ENCODE measurements at places on chromosomes 11 and 22.

GRCh38 chr11:129894278-129895125 lies 876 bp downstream of the NFRKB start:
- DNase-seq, result peak; percentile 34

DNA sequence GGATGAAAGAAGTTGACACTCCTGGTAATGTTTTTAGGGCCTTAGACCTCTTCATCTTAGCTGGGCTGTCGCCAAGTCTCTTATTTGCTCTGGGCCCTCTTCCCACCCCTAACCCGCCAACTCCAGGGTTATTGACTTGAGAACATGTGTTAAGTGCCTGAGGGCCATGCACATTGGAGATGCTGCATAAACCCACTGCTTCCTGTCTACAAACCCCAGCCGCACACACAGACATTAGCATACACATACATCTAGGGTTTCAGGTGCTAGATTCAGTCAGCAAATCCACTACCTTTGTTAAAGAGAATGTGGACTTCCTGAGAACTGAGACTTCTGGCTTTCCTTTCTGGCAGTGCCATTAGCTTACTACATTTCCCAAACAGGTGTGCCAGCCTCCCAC lies 817 bp downstream of the PANX3 start:
- no peak for DNase-seq

DNA sequence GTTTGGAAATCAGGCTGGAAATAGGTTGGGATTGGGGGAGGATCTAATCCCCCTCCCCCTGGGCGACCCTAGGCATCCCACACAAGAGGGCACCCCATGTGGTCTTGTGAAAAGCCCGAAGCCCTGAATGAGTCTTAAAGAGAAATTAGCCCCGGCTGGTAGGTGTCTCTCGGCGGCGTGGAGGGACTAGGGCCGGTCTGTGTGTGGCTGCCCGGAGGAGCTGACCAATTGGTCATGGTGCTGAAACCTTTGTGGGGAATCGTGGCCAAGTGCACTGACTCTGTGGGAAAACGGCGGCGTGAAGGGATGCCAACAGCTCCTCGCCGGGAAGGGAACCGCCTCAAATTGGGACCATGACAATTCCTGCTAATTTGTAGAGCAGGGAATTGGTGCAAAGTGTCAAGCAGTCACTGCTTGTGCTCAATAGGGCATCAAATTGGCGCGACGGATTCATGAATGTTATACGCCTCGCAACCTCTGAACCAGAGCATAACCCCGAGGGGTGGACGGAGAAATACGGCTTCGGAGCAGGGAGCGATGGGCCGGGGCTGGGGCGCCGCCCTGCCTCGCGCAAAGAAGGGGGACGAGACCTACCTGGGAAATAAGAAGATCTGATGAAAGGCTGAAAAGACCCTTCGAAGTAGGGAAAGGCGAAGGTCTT lies 1.5 kb downstream of the DBX1 start:
- no peak for DNase-seq

- DNase-seq, result no peak
These were observed 35.6 kb upstream of the EHF start for GRCh38 chr11:34585304-34585734.

GRCh38 chr11:111528557-111528956 lies 12.0 kb upstream of the LAYN start:
- peak; percentile 44 for DNase-seq

- DNase-seq, result no peak
These were observed 23.7 kb upstream of the MICAL3 start for GRCh38 chr22:18048041-18048440.

GRCh38 chr11:19988598-19988997 lies 171.7 kb downstream of the DBX1 start:
- no peak for DNase-seq

DNA sequence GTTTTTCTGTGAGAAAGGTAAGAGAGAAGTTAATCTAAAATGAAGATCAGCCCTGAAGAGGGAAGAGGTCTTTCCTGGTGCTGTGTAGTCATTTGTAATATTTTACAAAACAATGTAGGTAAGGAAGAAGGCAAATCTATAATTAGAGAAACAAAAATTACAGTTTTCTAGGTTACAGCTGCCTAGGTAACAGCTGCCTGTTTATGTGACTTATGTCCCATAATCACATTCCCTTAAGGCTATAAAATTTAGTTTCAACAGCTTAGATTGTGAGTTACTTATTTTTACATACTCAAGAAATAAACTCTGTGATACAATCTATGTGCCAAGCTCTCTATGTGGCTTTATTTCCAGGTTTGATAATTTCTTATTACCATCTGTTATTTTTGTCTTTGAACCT lies 19.8 kb downstream of the LUZP2 start:
- no peak for DNase-seq

DNA sequence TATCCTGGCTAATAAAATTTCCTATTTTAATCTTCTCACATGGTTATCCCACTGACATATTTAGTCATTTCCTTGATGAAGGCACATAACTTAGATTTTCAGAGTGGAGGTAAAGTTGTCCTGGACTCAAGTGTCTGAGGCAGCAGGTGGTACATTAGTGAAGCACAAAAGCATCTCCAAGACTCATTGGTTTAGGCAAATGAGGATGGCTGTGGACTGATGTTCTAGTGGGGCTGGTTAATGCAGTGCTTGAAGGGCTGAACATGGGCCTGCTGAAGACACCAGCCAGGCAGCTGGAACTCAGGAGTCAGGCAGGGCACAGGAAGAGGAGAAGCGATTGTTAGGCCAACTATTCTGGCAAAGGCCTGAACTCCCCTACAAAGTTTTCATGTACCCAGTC lies 76.3 kb upstream of the SESN3 start:
- no peak for DNase-seq

DNA sequence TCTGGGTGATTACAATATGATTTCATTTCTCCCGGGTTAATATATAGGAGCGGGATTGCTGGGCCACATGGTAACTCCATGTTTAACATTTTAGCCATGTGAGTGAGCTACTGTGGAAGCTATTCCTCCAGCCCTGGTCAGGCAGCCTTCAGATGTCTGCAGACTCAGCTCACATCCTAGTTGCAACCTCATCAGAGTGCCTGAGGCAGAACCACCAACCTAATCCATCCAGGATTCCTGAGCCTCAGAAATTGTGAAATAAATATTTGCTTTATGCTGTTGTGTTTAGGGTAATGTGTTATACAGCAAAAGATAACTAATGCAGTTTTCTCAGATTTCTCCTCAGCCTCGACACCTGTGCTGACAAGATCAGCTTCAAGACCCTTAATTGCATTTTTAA lies 676.8 kb downstream of the OPCML start:
- no peak for DNase-seq

- no peak for DNase-seq
These were observed 1025.2 kb downstream of the TBC1D22A start for GRCh38 chr22:47787501-47788227.

DNA sequence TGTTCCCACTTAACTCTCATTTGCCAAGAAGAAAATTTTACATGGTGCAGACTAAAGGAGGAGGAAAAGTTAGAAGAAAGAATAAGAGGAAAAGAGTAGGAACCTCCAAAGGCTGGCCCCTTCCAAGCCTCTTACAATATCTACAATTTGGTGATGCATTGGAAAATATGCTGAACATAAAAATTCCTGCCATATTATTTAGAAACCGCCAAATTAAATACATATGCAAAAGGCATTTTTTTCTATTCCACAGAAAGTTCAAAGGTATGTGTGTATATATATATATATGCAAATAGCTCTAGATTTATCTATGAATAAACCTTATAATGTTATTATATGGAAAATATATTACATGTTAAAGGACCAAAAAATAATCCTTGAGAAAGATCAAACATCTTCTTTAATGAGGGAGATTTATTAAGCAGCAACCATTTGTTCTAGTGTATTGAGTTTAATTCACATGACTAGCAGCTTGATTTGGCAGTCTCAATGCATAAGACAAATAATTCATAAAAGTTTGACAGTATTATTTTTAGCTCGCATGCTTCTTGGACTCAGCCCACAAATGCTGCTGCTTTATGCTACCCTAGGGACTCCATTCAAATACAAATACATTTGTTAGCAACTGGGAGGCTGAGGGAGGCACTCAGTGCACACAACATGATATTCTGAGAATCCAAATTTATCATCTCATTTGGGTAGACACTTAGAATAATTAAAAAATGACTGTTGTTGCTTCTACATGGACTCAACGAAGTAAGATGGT lies 184.9 kb downstream of the SBF2 start:
- DNase-seq, result no peak

DNA sequence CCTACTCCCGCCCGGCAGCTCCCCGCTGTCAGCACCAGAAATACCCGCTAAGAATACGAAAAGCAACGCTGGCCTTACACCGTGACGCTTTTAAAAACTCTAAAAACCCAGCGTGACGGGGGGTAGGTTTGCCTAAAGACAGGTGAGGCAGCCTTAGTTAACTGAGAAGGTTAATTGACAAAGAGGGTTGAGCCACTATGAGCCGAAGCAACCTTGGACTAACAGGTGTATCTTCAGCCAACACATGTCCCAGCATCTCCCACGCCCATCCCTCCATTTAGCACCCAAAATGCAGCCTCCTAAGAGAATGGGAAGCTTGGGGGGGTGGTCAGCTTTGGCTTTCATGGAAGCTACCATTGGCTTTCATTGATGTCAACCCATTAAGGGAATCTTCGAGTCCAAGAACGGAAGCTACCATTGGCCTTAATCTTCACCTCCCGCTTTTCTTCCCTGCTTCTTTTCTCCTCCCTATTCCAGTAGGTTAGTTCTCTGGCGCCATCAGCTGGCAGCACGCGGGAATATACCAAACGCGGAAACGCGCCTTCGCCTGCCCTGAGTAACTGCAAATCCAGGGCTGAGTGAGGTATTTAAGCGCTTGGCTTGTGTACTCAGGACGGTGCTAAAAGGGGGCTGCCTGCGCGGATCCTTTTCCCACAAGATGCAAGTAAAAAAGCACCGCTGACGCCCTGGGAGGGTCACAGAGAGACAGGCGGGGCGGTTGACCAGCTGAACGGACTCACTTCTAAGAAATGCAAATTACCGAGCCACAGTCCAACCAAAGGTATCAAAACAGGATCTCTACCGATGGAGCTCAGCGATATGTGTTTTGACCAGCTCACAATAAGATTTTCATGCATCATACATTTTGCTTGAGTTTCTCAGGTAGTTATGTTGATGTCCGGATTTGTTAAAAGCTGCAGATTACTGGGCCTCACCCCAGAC lies 38.5 kb upstream of the GLYATL1 start:
- DNase-seq, result no peak

GRCh38 chr11:67668192-67668551 lies 6.3 kb downstream of the ALDH3B2 start:
- no peak for DNase-seq

- no peak for DNase-seq
These were observed 5.1 kb downstream of the GDPD5 start for GRCh38 chr11:75520688-75521087.

DNA sequence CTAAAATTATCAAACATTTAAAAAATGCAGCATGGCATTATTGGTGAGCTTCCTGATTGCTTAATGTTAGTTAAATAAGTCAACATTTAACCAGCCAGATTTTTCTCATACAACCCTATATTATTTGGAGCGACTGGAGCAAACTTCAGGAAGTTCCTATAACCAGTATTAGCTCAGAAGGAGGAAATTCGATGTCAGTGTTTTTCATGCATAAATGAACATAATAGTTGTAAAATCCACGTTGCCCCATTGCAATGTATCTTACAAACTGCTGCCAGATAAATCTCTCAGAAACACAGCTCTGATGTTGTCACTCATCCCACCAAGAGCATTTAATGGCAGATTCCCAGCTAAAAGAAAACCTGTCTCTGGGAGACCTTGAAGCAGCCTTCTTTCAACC lies 278.5 kb downstream of the CASP12 start:
- DNase-seq, result no peak

GRCh38 chr22:34198976-34199375 lies 278.7 kb upstream of the LARGE1 start:
- no peak for DNase-seq

DNA sequence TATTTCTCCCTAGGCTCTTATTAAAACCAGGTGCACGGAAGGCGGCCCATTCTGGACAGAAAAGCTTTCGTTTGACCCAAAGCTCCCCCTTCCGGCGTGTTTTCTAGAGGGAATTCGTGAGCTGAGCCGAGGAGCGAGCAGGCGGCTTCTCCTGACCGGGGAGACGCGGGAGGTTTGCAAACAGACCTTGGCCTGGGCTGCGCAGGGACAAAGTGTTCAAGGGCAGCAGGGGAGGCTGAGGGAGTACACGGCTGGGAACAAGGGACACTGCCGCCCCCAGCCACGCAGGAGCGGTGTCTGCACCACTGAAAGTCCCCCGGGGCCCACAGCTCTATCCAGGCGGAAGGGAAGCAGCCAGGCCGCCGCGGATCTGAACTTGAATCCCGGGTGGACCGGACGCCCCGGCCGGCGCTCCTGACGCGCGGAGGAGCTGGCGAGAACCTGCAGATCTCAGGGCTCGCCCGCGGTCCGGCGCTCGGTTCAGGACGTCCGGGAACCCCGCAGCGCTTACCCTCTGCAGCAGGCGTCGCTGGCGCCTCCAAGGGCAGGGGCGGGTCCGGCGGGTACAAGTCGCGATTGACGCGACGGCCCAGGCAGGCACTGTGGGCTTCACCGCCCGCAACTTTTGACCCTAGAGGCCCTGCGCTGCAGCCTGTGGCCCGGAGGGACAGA lies 101.9 kb downstream of the WT1 start:
- peak; percentile 7 for DNase-seq

- peak; percentile 42 for DNase-seq
These were observed 15.2 kb upstream of the TH start for GRCh38 chr11:2186669-2187279.

- no peak for DNase-seq
These were observed 11.7 kb upstream of the ASPHD2 start for GRCh38 chr22:26417406-26417805.

DNA sequence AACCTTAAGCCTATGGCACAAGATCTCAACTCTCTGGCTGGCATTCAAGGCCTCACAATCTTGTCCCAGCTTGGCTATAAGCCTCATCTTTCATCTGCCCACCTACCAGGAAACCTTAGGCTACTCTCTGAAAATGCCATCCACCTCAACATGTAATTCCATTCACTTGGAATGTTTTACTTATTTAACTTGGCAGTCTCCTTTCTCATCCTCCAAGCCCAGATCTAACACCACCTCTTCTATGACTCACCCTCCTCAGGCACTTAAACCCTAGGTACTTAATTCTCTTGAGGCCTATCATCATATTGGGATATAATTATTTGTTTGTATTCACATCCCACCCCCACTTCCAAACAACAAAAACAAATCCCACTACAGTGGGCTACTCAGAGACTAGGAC lies 15.0 kb downstream of the POGLUT3 start:
- DNase-seq, result no peak

DNA sequence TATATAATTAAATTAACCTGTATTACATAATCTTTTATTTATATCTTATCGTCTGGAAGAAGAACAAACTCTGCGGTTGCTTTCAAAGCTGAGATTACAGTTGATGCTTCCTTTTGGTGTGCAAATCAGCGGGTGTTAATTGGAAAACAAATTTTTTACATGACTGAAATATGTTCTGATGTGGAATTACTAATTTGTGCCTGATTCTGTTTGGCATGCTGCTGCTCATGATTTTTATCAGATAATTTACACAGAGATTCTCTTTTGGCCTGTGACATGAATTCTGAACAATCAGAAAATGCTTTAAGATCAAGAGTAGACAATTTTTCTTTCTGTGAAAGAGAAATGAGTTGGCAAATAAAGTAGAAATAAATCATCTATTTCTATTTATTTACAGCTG lies 510.8 kb downstream of the NELL1 start:
- DNase-seq, result no peak

Data from naive thymus-derived CD8-positive, alpha-beta T cell (primary cell).